H1 (cell line): ENCODE measurements at places on chromosomes 7 and 10. TPM values are rescaled to one million over a fixed set of nuclear protein-coding genes. Genes with fewer than 3 reads are reported as not detected.

- DNase-seq, result no peak
Observed at GRCh38 chr10:12597788-12598765, 248.7 kb downstream of the CAMK1D start.

Gene FAM25C
- not detected in 2 replicates for polyA plus RNA-seq

GRCh38 chr10:120456626-120457430 lies at the start of gene PLPP4:
PLPP4 (plus strand) TSS chr10:120457227; CDS start chr10:120457306, 79 bp downstream.
- DNase-seq, result no peak

DNA sequence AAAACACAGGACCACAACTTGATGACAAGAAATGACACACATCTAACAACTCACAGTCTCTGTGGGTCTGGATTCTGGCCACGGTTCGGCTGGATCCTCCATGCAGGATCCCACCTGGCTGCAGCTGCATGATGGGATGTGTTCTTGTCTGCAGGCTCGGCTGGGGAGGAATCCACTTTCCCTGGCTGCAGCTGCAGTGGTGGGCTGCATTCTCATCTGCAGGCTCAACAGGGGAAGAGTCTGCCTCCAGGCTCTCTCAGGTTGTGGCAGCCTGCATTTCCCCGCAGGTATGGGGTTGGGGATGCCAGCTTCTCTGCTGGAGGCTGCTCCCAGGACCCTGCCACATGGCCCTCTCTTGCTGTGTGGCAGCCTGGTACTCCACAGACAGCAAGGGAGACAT lies 64.9 kb downstream of the MICALL2 start:
- no peak for DNase-seq

Gene ACSL5
- polyA plus RNA-seq, result not detected in 2 replicates

DNA sequence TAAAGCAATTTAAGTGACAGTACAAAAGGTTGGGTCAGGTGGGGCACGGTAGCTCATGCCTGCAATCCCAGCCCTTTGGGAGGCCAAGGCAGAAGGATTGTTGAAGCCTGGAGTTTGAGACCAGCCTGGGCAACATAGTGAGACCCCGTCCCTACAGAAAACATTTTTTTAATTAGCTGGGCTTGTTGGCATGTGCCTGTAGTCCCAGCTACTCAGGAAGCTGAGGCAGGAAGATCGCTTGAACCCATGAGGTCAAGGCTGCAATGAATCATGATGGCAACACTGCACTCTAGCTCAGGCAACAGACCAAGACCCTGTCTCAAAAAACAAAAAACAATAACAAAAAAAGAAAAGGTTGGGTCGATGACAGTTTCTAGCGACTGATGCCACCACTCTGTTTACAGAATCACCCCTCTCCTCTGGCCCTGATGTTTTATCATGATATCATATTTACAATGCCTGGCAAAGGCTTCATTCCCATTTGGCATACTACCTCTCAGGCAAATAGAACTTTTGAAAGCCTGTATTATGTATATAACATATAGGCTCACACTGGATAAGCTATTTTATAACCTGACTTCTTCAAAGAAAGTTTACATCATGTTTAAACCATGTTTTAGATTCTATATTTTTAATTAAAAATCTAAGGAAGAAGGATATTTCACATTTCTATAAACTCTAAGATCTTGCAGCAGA lies 558 bp upstream of the ABCC2 start:
- DNase-seq, result no peak

Gene PRSS37
- polyA plus RNA-seq, result not detected in 2 replicates
